H9 (cell line): ENCODE measurements at places on chromosomes 11 and 22.

GRCh38 chr22:47334601-47335000, 572.2 kb downstream of the TBC1D22A start:
- no peak for DNase-seq

GRCh38 chr11:83054904-83055380, 16.8 kb downstream of the RAB30 start:
- no peak for DNase-seq

- no peak for DNase-seq
These were observed 11.0 kb upstream of the AMOTL1 start for GRCh38 chr11:94757037-94757735.

DNA sequence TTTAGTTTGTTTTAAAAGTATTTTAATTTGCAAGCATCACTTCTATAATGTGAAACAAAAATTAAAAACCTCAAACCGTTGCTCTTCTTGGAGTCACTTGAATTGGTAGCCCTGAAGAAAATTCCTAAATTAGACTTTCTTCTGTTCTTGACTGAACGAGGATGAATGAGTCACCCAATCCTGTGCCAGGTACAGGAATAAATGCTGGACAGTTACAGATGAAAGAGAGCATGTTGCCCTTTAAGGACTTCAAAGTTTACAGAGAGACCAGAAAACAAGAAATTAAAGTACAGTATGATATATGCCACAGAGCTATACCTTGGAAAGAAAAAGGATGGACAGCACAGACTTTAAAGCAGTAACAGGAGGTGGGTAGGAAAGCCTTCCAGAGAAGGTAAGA, 41.3 kb upstream of the CXCR5 start:
- DNase-seq, result no peak

- DNase-seq, result no peak
These were observed 2.1 kb upstream of the SHANK3 start for GRCh38 chr22:50670513-50670912.

DNA sequence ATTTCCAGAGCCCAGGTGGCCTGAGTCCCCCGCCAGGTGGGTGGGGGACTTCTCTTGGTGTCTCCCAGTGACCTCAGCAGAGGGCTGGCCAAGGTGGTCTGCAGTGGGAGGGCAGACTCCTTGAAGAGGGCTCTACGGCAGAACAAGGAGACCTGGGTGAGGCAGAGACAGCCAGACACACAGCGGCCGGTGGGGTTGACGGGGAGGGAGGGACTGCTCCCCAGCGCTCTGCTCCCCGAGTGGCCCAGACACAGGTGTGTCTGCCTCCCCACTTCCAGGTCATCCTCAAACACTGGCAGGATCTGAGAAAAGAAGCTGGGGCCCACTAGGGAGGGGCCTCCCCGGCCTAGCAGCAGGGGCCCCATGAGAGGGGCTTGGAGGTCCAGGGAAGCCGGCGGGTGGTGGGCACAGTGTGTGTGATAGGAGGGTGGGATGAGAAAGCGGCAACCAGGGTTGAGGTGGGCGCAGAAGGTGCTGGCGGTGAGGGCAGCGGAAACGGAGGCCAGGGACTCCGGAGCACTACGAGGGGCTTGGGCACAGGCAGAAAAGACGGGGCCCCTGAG, 30.1 kb downstream of the SYT7 start:
- no peak for DNase-seq

- no peak for DNase-seq
These were observed 817.2 kb downstream of the LRRC4C start for GRCh38 chr11:40642284-40642683.

DNA sequence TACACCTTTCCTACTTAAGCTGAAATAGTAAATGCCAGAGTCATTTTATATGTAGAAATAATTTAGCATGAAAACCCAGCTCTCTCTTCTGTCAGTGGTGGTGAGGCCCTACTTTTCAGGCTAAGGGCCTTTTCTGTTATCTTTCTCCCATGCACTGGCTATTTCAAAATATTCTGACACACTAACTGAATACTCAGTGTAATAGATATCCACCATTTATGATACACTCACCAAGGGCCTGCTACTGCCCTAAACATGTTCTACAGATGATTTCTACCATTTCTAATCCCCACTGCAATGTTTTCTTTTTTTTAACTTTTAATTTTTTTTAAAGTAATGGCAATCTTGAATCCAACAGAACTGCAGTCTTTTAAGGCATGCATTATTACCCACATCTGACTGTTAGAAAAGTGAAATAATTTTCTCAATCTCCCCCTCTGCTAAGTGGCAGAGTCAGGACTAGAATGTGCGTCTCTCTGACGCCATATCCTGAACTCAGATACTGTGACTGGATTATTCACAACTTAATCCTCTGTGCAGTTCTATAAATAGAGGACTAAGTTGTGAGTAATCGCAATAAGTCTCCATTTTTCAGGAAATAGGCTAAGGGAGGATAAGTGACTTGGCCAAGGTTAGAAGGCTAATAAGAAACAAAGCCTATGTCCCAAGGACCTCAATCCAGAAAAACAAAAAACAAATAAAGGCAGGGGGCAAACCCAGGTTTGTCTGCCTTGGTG, 44.0 kb downstream of the GRAMD1B start:
- DNase-seq, result no peak

DNA sequence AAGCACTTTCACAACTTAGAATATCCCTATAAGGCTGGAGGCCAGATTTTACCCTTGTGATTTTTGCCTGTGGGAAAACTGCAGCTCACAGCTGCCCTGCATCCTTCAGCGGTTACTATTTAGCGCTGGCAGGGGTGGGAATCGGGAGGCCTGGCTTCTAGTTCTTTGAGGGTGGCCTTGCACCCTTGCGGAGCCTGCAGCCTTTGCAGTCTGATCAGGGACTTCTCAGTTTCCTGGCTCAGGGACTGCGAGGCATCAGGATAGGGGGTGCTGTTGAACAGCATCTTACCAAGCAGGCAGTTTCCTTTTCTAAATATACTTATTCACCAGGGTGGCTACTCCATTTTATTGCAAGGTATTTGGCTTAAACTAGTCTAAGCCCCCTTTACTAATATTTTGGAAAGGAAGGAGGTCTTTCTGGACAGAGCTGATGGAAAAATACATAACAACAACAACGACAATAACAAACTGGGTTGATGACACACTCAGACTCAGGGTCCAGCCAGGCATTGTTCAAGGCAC, 2.9 kb upstream of the APOA1 start:
- peak; percentile 50 for DNase-seq

- DNase-seq, result no peak
These were observed at the start of gene CD3D for GRCh38 chr11:118342503-118343161. TSS of gene CD3D (minus strand) at chr11:118342705. CDS start at chr11:118342607, 98 bp downstream.

DNA sequence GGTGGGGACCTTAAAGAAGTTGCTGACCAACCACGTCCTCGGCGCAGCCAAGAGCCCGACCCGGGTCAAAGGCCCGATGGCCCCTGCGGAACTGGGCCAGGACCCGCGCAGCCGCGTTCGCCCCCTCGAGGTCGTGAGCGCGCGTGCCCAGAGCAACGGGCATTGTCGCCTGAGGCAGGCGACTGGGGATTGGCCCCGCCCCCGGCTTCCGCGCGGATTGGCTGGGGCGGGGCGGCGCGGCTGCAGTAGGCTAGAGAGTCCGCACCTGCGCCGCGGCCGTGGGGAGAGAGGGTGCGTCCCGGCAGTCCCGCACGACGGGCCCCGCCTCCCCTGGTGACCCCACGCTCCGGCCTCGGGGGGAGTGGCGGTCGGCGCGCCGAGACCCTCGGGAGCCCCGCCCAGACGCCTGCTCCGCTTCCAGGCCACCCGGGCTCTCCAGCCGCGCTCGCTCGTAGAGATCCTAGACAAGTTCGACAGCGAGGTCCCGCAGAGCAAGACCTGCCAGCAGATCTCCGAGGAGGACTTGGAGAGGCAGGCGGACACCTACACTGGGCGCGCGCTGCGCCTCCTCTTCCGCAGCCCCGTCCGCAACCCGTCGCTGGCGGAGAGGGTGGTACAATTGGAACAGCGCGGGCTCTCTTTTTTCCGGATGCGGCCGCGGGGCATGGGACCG, 8.3 kb upstream of the PPIL2 start:
- DNase-seq, result peak; percentile 84

- no peak for DNase-seq
These were observed 979 bp downstream of the ZBED5 start for GRCh38 chr11:10856689-10857458.

- no peak for DNase-seq
These were observed 78.3 kb upstream of the SHISAL1 start for GRCh38 chr22:44391015-44391414.

DNA sequence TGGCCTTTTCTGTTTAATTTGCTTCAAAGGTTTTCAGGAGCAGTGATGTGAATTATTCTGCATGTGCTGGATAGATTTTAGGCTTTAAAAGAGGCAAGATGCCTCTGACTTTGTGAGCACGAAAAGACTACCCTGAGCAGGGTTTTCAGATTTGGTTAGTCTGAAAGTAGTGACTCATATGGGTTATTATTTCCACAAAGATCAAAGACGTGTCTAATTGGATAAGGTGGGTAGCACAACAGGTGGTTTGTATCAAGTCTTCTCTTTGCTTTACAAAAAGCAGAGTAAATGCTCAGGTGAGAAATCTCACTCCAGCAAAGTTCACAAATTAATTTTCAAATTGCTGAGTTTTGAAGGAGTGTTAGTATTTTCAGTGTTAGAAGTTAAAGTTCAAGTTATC, 37.6 kb upstream of the DBX1 start:
- DNase-seq, result no peak

- no peak for DNase-seq
These were observed 76.9 kb upstream of the TOP3B start for GRCh38 chr22:22059291-22060002.

- DNase-seq, result no peak
These were observed 81.0 kb upstream of the CTSC start for GRCh38 chr11:88418508-88418907.

DNA sequence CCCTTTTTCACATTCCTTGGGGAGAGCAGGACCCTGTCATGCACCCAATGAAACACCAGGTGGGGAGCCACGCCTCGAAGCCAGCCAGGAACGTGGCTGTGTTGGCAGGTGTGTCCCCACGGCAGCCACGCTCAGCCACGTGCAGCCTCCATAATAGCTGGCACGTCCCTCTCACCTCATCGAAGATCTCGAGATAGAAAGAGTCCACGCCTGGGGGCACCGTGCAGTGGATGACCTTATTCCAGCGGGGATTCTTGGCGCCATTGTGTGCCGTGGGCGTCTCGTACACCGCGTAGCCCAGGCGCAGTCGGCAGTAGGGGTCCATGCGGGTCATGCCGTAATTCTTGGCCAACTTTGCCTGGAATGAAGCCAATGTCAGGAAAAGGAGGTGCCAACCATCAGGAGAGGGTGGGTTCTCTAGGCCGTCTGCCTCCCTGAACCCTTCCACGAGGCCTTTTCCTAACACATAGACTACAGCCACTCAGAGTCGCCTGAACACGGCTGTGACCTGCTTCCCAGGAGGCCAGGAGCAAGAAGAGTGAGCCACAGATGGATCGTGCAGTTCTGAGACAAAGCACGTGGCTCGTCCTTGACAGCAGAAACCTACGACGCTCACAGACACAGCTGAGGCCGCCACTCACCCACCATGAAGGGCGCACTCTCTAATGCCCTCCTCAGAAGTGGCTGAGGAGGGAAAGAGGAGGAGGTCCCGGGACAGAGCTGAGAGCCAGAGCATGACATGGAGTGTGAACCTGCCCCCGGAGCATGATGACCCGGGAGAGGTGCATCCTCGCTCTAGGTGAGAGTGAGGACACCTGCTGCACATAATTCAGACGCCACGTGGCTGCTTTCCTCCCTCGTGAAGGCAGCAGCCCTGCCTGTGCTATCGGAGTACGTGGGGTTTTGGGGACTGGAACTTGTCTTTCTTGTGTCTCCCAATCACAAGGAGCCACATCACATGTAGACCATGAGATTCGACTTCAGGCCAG, 19.1 kb downstream of the TOLLIP start:
- no peak for DNase-seq

DNA sequence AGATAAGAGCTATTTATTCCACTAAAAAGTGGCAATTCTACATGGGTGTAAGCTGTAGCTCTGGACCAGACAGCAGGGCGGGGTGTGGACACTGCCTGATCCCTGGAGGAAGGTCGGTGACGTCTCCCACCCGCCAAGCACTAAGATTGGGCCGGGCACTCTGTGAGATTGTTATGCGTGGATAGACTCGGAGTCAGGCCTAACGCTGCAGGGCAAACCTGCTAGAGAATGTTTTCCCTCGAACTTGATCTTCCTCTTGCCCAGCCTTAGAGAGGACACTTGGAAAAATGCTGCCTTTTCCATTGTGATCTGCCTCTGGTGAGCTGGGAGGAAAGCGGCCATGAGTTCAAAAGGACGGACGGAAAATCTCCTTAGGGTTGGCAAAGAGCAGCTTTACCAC, 1273.4 kb downstream of the TBC1D22A start:
- DNase-seq, result no peak

DNA sequence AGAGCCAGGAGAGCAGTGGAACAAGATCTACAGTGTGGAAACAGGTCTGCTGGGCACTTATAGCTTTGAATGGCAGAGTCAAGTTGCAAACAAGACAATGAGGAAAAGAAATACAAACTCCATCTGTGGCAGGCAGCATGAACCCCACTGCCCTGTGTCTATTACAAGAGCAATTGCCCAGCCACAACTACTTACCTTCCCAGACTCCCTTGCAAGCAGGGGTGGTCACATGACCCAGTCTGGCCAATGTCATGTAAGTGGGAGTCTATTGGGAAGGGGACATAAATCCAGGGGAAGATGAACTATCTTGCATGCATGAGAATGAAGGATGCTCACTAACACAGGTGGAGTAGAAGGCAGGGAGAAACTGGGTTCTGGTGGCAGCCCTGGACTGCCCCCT, 44.1 kb upstream of the RFPL3 start:
- no peak for DNase-seq

DNA sequence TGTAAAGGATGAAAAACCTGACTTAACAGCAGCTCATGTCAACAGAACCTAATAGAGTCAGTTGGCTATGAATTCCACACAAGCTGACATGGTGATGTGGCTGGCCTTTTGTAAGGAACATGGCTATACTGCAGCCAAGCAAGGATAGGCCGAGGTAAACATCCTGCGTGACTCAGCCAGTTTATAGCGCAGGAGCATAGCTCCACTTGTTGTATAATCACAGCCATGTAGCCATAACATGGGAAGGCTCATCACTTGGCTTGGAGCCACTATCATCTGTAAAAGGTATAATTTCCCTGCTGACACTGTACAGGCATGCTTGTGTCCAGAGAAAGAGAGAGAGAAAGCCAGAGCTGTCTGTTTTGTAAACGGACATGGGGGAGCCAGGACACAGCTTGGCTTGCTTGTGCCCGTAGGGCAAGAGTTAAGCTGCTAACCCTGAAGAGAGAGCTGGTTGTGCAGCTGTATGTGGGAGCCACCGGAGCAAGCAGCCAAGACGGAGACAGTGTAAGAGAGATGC, 104.4 kb upstream of the PLET1 start:
- no peak for DNase-seq

- DNase-seq, result no peak
These were observed 2.2 kb downstream of the SLC3A2 start for GRCh38 chr11:62882788-62883501.

DNA sequence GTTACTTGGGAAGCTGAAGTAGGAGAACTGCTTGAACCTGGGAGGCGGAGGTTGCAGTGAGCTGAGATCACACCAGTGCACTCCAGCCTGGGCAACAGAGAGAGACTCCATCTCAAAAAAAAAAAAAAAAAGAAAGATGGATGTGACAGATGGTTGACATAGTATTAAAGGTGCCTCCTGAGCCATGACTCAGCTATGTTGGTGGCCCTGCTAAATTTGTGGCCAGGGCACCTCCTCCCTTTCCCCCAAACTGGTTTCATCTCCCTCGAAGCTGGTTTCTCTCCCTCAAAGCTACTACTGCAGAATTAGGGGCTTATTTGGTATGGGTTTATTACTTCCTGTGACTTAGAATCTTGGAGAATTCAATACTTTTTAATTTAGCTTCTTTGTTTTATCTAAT, 31.5 kb downstream of the SDHD start:
- no peak for DNase-seq
